ENCODE measurements at places on chromosomes 11 and 22.

- no peak for DNase-seq
Observed at GRCh38 chr22:28792491-28793383, 7.6 kb downstream of the XBP1 start.

GRCh38 chr22:40345815-40346184 is 500 bp upstream of the ADSL start:
- DNase-seq: no peak

DNA sequence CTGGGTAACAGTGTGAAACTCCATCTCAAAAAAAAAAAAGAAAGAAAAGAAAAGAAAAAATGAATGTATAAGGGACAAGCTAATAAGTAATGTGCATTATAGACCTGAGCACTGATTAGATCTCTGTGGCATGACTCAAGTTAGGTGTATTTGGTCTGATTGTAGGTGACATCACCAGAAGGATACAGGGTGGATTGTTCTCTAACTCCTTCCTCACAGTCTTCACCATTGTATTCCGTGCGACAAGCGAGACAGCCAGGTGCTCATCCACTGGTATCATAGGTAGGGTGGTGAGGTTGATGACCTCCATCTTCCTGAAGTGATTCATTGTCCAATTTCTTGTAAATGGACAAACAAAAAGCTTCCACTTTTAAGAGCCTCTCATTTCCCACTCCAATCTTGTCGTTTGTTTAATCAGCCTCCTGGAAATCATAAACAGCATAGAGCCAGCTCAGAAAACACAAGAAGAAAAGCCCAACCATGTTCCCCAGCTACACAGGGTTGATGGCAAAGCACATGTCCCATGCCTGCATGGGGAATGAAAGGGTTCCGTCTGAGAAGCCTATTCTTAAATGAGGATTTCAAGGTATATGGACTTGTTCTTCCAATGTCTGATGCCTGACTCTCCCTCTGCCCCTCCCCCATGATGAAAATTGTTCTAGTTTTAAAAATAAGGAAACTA is 6.2 kb downstream of the FAM227A start:
- peak; percentile 70 for DNase-seq

GRCh38 chr11:126999366-126999765 is 1.2 kb downstream of the KIRREL3 start:
- no peak for DNase-seq

GRCh38 chr11:124302347-124303125 is 11.2 kb downstream of the OR8D1 start:
- no peak for DNase-seq

- no peak for DNase-seq
Observed at GRCh38 chr11:34627197-34627596, 6.3 kb downstream of the EHF start.

DNA sequence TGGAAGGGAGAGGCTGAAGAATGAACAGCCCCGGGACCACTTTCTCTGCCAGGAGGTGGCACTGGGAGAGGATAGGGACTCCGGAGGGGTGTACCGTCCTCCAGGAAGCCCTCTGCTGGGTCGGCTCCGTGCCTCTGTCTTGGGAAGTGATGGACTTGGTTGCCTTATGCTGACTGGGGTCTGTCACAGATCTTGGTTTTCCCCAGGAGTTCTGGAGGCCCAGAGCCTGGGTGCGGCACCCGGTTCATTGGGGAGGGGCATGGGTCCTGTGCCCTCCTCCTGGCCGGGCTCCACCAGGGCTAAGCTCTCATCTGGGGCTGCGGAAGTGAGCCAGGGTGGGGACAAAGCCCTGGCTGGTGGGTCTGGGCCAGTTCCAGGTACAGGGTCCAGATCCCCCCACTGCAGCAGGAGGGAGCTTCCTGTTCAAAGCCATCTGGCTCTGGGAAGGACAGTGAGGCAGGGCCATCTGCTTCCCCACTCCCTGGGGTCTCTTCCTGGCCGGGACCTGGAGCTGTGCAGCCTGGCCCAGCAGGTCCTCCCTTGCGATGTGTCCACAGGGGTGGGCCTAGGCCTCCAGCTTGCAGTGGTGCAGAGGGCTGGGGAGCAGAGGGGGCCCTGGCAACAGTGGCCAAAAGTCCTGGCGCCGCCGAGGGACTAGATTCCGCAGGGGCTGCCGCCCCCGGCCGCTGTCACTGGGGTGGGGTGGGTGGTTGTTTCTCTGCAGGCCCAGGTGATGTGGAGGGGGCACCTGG is 1.1 kb upstream of the AP2A2 start:
- no peak for DNase-seq

DNA sequence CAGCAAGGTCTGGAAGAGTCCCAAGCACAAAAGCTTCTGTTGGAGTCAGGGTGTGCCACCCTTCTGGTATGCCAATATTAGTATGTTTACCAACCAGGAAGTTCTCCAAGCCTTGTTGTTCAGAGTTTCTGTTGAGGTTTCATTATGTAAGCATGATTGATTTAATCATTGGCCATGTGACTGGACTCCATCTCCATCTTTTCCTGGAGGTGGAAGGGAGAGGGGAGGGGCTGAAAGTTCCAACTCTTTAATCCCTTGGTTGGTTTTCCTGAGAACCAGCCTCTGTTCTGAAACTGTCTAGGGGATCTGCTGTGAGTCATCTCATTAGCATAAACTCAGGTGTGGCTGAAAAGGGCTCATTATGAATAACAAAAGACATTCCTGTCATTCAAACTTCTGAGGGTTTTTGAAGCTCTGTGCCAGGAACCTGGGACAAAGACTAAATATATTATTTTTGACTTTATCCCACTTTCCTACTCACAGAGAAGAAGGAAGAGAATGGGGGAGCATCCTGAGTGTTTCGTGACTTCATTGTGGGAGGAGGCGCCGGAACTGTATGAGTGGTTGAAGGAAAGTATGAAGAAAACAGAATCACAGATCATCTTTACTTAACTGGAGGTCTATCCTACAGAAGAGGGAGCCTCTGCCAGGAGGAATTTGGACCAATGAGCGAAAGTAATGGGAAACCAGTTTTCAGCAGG is 138.2 kb downstream of the NECTIN1 start:
- peak; percentile 100 for DNase-seq

GRCh38 chr22:19057539-19057938 is 64.7 kb downstream of the DGCR2 start:
- no peak for DNase-seq

GRCh38 chr11:36500315-36500721 is 9.8 kb downstream of the TRAF6 start:
- DNase-seq: peak; percentile 33

GRCh38 chr11:120331301-120331996 is 4.8 kb upstream of the ARHGEF12 start:
- peak; percentile 29 for DNase-seq

GRCh38 chr22:24184057-24184798 is 2.9 kb downstream of the SUSD2 start:
- DNase-seq: no peak

- no peak for DNase-seq
Observed at GRCh38 chr11:17423533-17424310, 35.3 kb upstream of the KCNJ11 start.

DNA sequence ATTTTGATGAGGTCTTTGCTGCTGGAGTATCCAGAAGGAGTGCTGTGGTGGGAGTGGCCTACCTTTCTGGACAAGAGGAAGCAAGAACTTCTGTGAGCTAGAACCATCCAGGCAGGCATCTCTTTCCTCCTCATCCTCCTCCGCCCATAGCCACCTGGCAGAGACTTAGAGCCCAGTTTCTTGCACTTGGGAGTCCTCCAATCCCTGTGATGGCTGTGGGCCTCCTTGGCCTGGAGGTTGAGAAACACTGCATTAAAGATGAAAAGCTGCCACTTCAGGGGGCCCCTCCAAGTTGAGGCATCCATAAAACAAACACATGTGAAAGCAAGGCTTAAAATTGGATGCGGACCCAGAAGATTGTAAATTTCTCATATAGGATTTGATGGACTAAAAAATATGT is 110.3 kb downstream of the ZBTB16 start:
- DNase-seq: no peak

- DNase-seq: no peak
Observed at GRCh38 chr11:1815751-1816150, 19.0 kb upstream of the SYT8 start.

DNA sequence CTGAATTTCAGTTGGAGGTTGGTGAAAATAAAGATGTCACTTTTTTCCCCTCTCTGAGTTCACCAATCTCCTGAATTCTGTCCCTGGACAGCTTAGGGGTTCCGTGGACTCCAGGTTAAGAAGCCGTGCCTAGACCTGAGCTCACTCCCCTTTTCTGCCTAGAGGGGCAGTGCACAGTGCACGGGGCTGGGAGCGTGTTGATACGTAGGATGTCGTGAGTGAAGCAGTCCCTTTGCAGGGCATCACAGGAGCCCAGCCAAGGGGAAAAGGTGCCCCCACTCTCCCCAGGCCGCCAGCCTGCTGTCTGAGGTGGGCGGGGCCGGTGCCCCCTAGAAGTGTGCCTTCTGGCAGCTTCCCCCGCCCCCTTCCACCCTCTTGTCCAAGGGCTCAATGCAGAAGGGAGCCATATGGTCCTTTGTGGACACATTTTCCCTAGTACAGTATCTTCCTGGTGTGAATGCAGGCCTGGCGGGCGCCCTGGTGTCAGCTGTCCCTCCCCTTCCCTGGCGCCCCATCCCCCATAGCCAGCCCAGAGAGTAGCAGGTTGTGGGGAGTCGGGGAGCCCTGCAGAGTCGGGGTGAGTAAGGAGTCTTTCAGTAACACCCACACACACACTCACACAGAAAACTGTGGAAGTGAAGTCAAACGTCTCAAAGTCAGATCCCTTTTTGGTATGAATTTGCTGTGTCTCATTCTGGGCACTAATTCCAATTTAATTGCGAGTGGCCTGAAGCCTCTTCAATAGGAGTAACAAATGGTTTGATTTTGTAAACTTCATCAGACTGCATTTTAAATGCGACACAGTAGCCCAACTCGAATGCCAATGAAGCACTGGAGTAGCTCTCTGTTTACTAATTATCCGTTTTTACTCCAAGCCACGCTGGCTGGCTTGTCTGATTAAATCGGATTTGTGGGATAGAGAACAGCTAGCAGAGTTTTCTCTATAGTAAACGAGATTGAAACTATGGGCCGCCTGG is 67.5 kb upstream of the NNMT start:
- DNase-seq: no peak

GRCh38 chr11:133549826-133550225 is 17.5 kb upstream of the OPCML start:
- DNase-seq: no peak

DNA sequence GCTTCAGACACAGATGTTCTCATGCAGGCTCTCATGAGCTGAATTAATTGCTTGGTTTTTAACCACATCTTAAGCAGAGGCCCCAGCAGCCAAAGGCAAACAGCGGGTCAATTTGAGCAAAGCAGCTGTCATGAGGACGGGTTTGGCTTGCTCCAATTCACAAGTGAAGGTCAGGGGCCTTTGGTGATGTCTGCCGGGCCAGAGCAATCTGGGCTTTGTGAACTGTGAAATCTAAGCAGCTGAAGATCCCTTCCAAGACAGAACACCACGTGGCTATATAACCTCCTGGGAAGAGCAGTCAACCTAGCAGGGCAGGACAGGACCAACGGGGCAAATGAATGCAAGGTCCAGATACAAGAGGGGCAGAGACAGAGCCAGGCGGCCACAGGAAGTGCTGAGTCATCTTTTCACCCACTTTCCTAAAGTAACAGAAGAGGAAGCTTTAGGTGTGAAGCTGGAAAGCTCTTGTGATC is 187.3 kb upstream of the B3GAT1 start:
- no peak for DNase-seq

DNA sequence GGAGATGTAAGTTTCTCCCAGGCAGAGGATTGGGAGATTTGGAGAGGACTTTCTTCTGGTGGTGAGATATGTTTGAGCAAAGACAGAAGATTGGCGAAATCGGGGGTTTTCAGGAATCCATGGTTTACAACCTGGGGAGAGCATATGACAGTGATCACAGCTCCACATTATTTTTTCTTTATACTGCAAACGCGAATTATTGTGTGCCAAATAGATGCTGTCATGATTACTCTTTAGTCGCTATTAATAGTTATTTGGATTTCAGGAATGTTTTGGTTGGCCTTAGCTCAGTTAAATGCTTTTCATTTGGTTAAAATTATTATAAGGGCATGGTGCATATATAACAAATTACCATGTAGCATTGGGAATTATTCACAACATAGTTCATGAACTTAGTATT is 15.2 kb downstream of the ATXN10 start:
- no peak for DNase-seq

DNA sequence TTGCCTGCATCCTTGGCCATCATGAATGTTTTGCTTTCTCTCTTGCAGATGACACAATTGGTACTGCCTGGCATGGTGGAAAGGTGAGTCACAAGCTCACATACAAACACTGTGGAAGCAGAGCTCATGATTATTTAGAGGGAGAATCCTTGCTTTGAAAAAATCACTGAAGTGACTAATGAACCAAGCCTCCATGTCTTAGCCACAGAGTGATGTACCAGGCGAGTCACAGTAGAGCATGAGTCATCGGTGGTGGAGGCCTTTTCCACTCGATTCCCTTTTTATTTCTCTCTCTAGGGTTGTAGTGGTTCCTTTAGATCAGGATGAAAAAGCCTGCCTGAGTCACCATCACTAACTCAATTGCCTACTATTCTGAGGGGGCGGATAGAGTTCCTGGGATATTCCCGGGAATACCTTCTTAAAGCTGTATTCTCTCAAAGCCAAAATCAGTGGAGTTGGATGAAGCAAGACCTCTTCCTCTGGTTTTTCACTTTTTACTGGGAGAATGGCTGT is 49.6 kb upstream of the ALKBH3 start:
- peak; percentile 98 for DNase-seq

GRCh38 chr11:32213223-32213622 is 122.3 kb downstream of the RCN1 start:
- peak; percentile 27 for DNase-seq

GRCh38 chr11:122665861-122666260 is 10.3 kb downstream of the UBASH3B start:
- no peak for DNase-seq

All from epithelial cell of prostate (primary cell).